ENCODE measurements at places on chromosomes 2 and 18.
A peak's percentile ranks its signal among the peaks of the same experiment; 100 is the strongest.

DNA sequence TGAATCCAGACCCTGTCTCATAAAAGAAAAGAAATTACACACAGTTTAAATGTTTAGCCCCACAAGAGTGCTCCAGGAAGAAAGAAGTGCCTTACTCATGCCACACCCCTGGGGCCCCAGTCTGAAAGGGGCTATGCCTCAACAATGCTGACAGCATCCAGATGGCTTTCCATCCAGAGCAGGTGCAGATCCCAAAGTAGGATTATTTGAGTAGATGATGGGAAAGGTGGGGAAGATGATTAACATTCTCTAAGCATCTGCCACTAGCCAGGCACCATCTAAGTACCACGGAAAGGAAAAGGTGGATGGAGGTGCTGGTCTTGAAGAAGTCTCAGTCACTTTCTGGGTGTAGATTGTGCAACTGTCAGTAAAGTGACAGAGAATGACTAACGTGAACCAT lies 16.3 kb downstream of the DPYSL5 start:
- no peak for DNase-seq

DNA sequence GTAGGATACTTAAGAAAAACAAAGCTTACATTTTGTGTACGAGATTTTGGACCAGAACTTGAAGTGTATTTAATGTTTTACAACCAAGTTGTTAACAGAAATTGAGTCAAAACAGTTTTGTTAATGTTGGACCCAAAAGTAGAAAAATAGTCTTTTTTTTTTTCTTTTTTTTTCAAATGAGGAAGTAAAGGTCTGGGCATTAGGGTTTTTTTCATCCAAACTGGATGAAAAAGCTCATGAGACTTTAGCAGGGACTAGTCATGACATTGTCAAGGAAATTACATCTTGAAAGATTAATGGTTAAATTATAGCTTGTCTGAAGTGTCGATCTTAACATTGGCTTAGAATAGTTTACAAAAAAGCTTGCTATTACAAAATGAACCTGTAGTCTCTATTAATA lies 32.3 kb downstream of the CCNT2 start:
- no peak for DNase-seq

DNA sequence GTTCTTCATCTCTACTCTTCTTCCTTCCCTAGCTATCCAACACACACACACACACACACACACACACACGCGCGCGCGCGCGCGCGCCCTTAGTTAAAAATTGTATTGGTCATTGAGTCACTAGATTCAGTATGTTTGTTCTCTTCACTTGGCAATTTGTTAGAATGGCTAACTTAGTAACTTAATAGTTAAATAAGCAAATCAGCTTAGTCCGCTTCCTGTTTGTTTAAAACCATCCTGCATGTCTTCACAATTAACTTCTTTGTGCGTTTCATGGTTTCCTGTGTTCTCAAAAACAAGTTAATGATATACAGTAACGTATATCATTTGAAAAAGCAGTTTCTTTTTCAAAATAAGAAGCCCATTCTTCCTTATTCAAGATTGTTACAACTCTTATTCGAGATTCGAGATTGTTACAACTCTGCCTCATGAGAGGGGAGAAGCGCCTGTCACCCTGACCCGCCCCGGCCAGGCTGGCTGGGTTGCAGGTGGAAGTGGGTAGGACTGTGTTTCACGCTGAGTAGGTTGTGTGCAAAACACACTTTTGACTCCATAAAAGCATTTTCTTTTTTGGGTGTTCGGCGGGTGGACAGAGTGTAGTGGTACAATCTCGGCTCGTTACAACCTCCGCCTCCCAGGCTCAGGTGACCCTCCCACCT lies 9.5 kb upstream of the CNNM3 start:
- DNase-seq: no peak

DNA sequence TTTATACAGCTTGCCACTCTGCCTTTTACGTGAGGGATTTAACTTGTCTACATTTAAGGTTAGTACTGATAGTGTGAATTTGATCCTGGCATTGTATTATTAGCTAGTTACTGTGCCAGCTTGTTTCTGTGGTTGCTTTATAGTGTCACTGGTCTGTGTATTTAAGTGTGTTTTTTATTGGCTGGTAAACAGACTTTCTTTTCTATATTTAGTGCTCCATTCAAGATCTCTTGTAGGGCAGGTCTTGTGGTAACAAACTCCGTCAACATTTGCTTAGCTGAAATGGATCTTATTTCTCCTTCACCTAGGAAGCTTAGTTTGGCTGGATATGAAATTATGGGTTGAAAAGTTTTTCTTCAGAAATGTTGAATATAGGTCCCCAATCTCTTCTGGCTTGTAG lies 1971.0 kb upstream of the LRRTM1 start:
- DNase-seq: no peak

GRCh38 chr2:235358981-235359471 lies 134.8 kb upstream of the AGAP1 start:
- peak; percentile 4 for DNase-seq

GRCh38 chr2:195021711-195022507 lies 635.1 kb upstream of the SLC39A10 start:
- no peak for DNase-seq

- peak; percentile 26 for DNase-seq
Measured at GRCh38 chr2:70340761-70341476, 39.1 kb upstream of the FAM136A start.

- DNase-seq: no peak
Measured at GRCh38 chr2:25418944-25419677, 77.4 kb upstream of the DNMT3A start.

- no peak for DNase-seq
Measured at GRCh38 chr2:16633621-16634430, 31.8 kb downstream of the CYRIA start.

GRCh38 chr2:165058476-165059265 lies 103.3 kb upstream of the SLC38A11 start:
- no peak for DNase-seq

DNA sequence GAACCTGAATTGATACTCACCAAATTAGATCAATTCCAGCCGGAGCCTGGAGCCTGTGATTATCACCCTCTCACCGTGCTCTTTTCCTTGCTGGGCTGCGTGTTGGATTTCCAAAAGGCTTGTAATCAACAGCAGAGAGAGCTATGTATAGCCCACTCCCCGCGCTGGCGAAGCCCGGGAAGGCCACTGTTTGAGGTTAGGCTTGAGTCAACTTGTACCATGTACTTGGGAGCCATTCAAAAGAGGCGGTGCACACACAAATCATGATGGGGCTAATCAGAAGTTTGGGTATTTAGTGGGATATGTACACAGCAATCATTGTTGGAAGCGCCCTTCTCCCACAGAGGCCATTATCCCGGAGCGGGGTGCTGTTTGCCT lies 151.6 kb downstream of the GLI2 start:
- no peak for DNase-seq

DNA sequence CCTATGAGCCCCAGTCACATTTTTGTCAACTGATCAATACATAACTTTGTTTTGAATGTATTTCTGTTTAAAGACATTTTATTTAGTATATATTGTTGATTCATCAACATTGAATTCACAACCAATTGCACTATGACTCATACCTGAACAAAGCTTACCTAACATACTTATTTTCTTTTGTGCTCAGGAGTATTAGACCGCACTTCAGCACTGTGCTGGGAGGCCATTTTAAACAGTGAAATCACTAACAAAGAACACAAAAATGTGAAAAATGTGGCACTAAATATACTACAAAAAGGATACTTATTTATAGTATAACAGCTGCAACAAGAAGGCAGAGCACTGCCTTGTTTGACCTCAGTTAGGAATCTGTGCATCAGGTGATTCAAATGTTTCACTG lies 12.4 kb upstream of the IFIH1 start:
- DNase-seq: no peak

GRCh38 chr2:216285701-216286100 lies 86.6 kb downstream of the MARCHF4 start:
- no peak for DNase-seq

DNA sequence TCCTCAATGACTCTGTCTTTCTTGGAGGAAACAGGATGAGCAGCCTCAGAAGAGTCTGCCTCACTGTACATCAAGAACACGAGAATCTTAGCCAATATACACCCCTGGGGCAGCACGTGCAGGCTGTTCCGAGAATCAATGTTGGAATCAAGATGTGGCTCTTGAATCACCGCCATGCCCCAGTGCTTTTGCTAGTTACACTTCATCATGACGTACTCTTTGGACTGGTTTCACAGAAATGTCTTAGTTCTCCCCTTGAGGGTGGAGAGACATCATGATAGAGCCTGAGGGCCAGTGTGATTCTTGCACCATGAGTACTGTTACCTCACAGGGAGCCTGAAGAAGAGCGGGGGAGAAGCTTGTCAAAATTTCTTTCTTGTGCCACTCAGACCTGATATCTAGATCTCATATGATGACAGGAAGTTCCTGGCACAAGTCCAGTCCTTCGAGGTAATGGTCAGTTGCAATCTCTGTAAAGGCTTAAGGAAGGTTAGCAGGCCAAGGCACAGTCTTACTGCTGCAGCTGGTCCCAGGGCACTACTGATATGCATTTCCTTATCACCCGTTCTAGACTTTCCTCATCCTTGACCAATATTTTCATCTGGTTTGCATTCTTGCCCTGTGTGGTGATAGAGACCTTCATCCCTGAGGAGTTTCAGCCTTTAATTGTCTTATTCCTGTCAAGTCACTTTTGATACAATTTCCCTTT lies 28.2 kb upstream of the STAT4 start:
- DNase-seq: no peak

DNA sequence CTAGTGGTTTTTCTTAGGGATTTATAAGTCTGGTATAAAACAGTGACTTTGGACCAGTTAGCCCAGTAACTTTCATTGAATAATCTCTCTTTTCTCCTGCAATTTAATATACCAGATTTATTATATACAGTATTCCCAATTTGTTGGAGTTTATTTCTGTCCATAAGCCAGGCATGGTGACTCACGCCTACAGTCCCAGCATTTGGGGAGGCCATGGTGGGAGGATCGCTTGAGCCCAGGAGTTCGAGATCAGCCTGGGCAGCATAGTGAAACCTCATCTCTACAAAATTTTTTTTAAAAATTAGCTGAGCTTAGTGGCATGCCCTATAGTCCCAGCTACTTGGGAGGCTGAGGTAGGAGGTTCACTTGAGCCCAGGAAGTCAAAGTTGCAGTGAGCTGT lies 26.7 kb downstream of the CNNM4 start:
- no peak for DNase-seq

- DNase-seq: no peak
Measured at GRCh38 chr2:20381457-20381856, 30.8 kb upstream of the PUM2 start.

GRCh38 chr2:159760326-159760725 lies 37.7 kb downstream of the CD302 start:
- no peak for DNase-seq

GRCh38 chr2:10001586-10001985 lies 41.8 kb upstream of the KLF11 start:
- DNase-seq: no peak

DNA sequence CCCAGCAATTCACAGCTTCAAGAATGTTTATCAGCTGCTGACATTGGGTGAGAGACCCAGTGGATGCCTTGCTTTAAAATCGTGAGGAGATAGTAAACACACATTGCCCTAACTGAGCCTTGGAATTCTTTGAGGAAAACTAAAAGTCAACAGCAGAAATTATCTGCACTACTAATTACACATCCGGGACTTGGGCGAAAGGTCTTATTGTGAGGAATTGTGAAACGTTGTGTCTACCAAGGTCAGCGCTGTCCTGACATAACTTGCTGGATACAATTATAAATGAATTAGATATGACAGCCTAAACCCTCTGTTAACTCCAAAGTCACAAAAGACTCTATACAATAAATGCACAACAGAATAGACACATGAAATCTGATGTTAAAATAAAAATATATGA lies 121.4 kb downstream of the ST6GAL2 start:
- DNase-seq: no peak

DNA sequence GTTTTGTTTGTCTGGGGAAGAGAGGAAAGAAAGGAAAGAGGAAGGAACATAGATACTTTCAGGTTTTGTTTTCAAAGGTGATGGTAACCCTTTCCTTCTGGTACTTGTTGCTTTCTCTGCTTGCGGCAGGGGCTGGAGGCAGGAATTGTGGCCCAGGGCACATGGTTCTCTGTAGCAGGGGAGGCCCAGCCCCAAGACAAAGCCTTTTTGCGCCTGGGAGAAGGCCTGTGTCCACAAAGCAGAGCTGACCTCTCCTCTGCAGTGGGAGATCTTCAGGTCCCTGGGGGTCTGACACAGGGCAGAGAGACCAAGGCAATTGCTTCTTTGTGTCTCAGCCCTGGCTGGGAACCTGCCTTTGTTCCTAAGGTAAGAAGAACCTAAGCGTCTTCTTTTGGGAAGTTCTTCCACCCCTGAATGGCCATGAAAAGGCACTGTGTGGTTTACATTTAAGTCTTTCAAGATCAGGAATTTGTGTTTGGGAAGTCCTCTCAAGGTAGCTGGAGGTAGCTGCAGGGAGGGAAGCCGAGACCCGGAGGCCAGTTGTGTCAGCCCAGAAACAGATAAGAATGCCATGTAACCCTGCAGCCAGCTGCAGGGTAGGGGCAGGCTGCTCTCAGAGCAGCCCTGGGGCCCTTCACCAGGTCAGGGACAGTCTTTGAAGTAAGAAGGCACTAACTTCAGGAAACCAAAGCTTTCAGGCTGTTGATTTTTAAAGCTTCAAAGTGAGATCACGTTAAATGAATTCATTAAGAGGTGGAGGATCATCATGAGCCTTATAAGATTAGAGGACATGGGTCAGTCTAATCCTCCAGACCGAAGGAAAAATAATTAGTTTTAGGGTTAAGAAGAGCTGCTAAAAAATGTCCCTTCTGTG lies 119.3 kb downstream of the STPG4 start:
- DNase-seq: no peak

DNA sequence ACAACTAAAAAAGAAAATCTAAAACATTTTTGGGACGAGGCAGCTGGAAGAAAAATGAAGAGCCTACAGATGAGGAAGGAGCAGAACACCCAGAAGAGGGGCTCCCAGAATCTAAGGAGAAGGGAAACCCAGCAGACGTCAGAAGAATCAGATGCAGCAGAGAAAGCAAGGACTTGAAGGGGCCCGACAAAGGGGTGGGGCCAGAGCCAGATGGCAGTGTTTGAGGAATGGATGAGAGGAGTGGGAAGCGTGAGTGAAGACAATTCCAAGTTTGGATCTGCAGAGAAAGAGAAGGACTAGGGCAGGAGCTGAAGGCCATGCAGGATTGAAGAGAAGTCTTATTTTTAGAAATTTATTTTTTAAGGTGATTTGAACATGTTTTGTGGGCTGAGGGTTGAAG lies 19.3 kb downstream of the PTMA start:
- DNase-seq: no peak

- DNase-seq: no peak
Measured at GRCh38 chr2:241081643-241082340, 20.3 kb downstream of the MTERF4 start.

Measured in activated CD8-positive, alpha-beta T cell treated with anti-CD3 and anti-CD28 coated beads for 36 hours (primary cell).